ENCODE measurements at places on chromosomes 6 and 20.
A peak's percentile ranks its signal among the peaks of the same experiment; 100 is the strongest.

GRCh38 chr6:119280668-119281067 lies 68.9 kb downstream of the MAN1A1 start:
- no peak for DNase-seq

GRCh38 chr6:119137194-119138072 lies 59.0 kb upstream of the FAM184A start:
- no peak for DNase-seq

- no peak for DNase-seq
Observed at GRCh38 chr20:30513050-30513628, 744.3 kb upstream of the DEFB115 start.

- DNase-seq = no peak
Observed at GRCh38 chr20:45958593-45958992, 13.4 kb downstream of the ZNF335 start.

DNA sequence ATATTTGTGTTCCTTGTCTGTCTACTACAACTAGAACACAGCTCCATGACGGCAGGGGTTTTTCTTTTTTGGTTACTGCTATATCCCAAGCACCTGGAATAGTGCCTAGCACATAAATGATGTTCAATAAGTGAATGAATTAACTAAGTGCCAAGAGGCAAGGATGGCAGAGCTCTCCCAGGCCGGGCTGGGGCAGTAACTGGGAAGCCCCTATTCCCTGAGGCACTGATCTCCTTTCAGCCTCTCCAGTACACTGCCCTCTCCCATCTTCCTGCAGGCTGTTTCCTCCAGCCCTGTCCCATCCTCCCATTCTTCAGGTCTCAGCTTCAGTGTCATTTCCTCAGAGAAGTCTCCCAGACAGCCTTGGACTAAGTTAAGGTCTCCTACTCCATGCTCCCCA lies 29.0 kb upstream of the SPDEF start:
- no peak for DNase-seq

- no peak for DNase-seq
Observed at GRCh38 chr6:90583179-90583835, 3.6 kb downstream of the MAP3K7 start.

GRCh38 chr20:54843865-54844264 lies 368.5 kb downstream of the DOK5 start:
- DNase-seq = no peak

GRCh38 chr6:93581371-93581770 lies 162.0 kb upstream of the EPHA7 start:
- DNase-seq = no peak

- DNase-seq = peak; percentile 66
Observed at GRCh38 chr20:2172305-2173175, 70.9 kb downstream of the STK35 start.

DNA sequence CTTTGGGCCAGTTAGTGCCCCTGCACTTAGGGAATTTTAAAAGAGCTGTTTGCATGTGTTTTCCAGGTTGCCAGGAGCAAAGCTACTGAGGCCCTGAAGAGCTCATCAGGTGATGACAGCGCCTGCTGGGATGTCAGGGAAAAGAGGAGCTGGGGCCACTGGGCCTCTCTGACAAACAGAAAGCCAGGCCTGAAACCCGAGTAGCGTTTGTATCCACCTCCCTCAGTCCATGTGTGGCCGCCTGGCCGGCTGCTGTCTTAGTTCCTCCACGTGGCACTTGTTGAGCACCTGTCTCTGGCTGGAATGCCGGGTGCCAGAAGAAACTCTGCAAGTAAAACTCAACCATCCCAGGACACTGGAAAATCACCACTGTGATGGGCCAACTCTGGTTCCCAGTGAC lies 601.2 kb downstream of the CDH26 start:
- no peak for DNase-seq

DNA sequence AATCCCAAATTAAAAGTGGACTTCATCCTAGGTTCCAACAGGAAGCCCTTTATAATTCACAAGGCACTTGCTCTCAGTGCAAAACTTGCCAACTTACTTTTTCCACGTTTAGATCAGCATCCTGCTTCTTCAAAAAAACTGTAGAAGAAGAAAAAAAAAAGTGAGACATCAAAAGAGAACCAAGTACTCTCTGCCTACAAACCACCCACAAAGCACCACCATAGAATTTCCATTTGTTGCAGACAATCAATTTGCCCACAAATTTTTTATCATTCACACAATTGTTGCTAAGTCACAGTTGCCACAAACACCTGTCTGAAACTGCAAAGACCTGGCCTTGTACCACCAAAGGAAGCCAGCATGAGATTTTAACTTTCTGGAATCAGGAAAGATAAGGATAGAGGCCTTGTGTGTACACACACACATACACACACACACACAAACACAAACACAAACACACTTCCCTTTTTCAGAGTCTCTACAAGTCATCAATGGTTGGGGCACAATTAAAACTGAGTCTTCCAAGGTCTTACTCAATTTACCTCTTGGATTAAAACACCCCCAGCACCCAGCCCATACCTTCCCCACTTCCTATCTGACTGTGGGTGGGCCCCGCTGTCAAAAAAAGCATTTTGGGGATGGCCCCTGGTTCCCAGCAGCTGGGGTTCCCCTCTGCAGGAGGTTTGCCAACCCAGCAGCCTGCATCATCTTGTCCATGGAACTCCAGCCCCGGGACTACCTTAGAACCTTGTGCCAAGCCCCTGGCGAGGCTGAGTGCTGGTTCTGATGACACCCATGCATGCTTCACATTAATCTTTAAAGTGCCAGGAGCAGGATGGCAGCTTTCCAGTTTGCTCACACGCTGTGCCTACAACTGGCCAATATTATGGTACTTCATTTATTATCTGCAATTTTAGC lies 26.5 kb downstream of the FYN start:
- peak; percentile 19 for DNase-seq

GRCh38 chr20:9574181-9574580 lies 59.8 kb downstream of the LAMP5 start:
- no peak for DNase-seq

- no peak for DNase-seq
Observed at GRCh38 chr6:24997231-24997630, 61.5 kb upstream of the RIPOR2 start.

- DNase-seq = peak; percentile 80
Observed at GRCh38 chr6:30883685-30884520, at the start of gene DDR1. Gene DDR1, plus strand, starts transcription at chr6:30884519. Its CDS starts 4,211 bp downstream, at chr6:30888730.

GRCh38 chr6:156348424-156348823 lies 428.8 kb upstream of the ARID1B start:
- no peak for DNase-seq

DNA sequence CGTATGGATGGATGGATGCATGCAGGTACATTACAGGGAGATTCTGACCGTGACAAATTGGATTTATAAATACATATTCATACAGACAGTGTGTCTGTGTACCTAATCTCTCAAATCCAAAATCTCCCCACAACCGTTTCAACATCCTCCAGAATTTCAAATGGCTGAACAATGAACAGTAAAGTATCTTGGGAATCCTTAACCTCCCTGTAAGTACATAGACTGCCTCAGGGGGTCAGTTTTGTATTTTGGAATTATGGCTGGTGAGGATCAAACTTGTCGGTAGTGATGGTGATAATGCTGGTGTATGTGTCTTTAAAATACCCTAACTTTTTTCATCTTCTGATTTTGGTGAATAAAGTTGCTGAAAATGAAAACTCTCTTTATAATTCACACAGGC lies 246.2 kb downstream of the FOXC1 start:
- DNase-seq = no peak

GRCh38 chr6:111591370-111591900 lies 14.2 kb downstream of the TRAF3IP2 start:
- no peak for DNase-seq

GRCh38 chr6:131782764-131783163 lies 25.1 kb upstream of the ENPP1 start:
- no peak for DNase-seq

DNA sequence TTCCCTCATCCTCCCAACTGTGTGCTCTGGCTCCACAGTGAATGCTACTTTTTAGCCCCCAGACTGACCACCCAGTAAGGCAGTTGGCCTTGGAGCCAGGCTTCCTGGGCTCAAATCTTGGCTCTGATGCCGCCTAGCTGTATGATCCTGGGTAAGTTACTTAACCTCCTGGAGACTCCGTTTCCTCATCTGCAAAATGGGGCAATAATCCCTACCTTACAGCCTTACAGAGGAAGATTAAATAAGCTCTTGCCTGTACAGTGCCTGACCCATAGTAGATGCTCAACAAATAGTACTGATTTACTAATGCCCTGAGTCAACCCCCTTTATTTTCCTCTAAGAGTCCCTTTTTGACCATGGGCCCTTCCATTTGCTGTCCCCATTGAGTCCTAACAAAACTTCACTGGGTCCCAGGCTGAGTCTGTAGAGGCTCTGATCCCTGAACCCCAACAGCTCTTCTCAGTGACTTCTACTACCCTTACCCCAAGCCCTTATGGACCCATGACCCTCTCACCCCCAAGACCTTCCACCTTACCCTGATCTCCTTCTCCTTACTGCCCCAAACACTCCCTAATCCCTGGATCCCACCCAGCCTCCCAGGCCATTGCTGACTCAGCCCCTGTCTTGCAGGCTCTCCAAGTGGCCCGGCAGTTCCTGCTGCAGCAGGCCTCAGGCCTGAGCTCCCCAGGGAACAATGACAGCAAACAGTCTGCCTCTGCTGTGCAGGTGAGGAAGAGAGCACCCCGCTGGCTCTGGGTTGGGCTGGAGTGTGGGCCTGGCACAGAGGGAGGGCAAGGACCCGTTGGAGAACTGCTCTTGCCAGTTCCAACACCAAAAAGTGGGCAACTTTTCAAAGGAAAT lies 31.4 kb downstream of the FOXP4 start:
- DNase-seq = no peak

DNA sequence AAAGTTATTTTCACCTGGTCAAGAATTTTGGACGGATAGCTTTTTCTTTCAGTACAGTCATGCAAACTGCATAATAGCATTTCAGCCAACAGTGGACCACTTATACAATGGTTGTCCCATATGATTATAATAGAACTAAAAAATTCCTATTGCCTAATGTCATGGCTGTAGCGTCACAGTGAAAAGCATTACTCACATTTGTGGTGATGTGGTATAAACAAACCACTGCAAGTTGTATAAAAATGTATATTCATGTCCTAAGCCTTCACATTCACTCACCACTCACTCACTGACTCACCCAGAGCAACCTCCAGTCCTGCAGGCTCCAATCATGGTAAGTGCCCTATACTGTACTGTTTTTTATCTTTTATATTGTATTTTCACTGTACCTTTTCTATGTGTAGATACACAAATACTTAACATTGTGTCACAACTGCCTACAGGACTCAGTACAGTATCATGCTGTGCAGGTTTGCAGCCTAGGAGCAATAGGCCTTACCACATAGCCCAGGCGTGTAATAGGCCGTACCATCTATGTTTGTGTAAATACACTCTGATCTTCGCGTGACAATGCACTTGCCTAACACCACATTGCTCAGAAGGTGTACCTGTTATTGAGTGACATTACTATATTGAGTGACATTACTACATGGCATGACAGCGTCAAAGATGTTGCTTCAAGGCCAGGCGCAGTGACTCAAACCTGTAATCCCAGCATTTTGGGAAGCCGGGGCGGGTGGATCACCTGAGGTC lies 17.9 kb downstream of the ABHD12 start:
- no peak for DNase-seq

- DNase-seq = no peak
Observed at GRCh38 chr6:7050872-7051779, 56.6 kb upstream of the RREB1 start.

- DNase-seq = no peak
Observed at GRCh38 chr6:169048185-169048864, 205.3 kb downstream of the THBS2 start.

- DNase-seq = no peak
Observed at GRCh38 chr20:56815796-56816195, 186.7 kb downstream of the TFAP2C start.

DNA sequence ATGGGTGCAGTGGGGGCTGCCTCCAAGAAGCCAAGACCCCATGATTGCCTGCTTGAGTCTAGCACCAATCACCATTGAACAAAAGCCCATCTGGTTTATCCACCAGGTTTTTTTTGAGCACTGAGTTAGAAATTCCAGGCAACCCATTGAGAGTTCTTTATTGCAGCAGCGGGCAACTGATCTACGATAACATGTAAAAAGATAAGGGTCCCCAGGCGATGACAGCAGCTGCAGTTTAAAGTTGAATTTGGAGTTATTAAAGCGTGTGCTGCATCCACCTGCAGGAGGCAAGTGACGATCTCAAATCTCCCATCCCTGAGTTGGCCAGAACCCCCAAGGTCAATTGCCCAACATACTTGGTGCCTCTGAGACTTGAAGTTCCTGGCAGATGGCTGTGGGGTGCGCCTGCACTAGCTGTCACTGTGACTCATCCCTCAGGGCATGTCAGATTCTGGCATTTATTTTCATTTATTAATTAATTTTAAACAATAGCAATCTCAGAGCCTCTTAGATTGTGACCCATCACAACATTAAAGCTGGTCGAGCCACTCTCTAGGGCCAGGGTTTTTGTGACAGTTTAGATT lies 290.4 kb upstream of the SULF2 start:
- DNase-seq = no peak

GRCh38 chr6:37381579-37381978 lies 27.8 kb downstream of the RNF8 start:
- DNase-seq = peak; percentile 44

DNA sequence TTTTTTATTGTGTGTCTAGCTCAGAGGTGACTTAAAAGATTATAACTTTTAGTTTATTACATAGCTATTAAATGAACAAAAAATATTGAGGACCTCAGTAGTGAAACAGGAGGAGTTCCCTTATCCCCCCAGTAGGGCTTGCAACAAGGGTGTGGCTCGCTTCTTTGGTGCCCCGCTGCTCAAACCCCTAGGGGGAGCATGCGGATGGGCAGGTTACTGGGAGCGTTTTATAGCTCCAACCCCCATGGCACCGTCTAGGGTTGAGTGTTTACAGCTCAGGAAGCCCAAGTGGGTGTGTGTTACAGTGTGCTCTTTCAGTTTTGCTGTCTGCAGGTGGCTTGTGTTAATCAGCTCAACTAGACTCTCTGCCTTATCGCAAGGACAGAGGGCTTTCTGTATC lies 1513.7 kb downstream of the GRIK2 start:
- no peak for DNase-seq

- no peak for DNase-seq
Observed at GRCh38 chr6:146408583-146408982, 135.1 kb upstream of the RAB32 start.

- DNase-seq = peak; percentile 65
Observed at GRCh38 chr6:135182071-135183001, 1.2 kb downstream of the MYB start.

GRCh38 chr6:3208775-3209113 lies 18.7 kb downstream of the TUBB2B start:
- no peak for DNase-seq

- peak; percentile 53 for DNase-seq
Observed at GRCh38 chr6:143940011-143940597, 68.0 kb downstream of the PLAGL1 start.

DNA sequence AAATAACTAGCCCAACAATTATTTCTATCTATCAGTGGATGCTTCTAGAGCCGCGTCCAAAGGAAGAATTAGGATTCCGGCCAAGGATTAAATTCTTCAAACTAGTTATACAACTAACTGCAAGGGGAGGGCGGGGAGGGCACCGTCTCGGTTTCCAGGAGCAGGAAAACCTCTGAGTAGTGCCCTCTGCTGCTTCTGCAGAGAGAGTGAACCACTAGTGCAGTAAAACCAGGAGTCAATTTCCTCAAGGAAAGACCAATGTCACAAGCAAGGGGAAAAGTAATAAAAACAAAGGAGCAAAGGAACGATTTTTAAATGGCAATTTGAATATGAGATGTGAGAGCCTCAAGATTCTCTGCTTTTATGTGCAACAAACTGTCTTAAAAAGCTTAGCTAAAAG lies 16.5 kb upstream of the UBE2J1 start:
- no peak for DNase-seq

GRCh38 chr6:44356487-44356886 lies 14.0 kb downstream of the SPATS1 start:
- DNase-seq = no peak
